ENCODE measurements at places on chromosomes 1 and 21.
A peak's percentile ranks its signal among the peaks of the same experiment; 100 is the strongest.

DNA sequence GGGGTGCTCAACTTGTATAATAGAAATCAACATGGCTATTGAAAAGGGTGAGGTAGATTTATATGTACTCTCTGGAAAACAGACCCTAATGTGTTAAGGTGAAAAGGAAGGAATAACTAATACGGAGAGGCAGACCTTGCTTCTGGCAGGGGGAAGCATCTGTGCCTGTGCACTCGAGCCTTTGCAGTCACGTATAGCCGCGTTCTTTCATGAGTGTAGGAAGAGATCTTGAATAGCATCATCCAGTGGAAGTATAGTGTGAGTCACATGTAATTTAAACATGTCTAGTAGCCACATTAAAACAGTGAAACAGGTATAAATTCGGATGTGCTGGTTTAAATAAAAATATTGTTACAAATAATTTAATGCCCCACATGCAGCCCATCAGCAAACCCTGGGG is 3.0 kb downstream of the A3GALT2 start:
- DNase-seq: no peak

GRCh38 chr1:228938537-228938901 is 203.2 kb downstream of the RHOU start:
- DNase-seq: no peak

- DNase-seq: no peak
Measured at GRCh38 chr1:1756661-1757421, 21.4 kb downstream of the NADK start.

DNA sequence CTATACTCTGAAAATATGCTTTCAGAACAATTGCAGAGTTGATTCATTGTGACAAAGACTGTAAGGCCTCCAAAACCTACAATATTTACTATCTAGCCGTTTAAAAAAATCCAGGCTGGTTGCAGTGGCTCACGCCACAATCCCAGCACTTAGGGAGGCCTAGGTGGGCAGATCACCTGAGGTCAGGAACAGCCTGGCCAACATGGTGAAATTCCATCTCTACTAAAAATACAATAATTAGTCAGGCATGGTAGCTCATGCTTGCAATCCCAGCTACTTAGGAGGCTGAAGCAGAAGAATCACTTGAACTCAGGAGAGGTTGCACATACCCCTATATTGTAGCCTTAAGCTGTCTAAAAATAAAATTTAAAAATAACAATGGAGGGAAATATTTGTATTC is 5.3 kb upstream of the TFF2 start:
- no peak for DNase-seq

GRCh38 chr1:62826901-62827300 is 43.0 kb downstream of the ATG4C start:
- DNase-seq: no peak

GRCh38 chr1:67682659-67683197 is 2.3 kb upstream of the GADD45A start:
- no peak for DNase-seq

DNA sequence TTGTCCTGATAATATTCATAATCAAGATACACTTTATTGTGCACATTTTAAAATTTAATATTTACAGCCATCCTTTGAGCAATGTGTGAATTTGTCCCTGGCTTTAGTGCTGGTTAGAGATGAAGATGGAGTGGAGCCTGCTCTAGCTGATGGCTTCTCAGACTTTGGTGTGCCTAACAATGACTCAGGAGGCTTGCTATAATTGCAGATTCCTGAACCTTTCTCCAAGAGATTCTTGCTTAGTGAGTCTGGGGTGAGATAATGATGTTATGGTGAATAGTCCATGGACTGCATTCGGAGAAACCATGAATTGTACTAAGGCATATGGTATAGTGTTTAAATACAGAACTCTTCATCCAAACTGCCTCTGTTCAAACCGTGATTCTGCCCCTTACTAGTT is 307.1 kb downstream of the PAPPA2 start:
- DNase-seq: no peak

DNA sequence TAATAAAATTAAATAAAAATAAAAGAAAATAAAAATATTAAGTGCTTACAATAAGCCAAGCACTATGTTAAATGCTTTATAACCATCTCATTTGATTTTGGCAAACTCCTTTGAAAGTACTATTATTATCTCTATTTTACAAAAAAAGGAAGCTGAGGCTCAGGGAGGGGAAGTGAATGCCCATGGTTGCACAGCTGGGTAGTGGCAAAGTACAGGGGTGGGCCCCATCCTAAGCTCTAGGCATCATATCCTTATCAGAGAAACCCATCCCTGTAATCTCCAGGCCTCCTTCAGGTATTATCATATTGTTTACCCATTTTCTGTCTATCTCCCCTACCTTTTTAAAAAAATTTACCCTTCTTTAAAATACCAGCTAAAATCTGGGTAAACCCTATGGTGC is 2.3 kb upstream of the MED18 start:
- DNase-seq: no peak

DNA sequence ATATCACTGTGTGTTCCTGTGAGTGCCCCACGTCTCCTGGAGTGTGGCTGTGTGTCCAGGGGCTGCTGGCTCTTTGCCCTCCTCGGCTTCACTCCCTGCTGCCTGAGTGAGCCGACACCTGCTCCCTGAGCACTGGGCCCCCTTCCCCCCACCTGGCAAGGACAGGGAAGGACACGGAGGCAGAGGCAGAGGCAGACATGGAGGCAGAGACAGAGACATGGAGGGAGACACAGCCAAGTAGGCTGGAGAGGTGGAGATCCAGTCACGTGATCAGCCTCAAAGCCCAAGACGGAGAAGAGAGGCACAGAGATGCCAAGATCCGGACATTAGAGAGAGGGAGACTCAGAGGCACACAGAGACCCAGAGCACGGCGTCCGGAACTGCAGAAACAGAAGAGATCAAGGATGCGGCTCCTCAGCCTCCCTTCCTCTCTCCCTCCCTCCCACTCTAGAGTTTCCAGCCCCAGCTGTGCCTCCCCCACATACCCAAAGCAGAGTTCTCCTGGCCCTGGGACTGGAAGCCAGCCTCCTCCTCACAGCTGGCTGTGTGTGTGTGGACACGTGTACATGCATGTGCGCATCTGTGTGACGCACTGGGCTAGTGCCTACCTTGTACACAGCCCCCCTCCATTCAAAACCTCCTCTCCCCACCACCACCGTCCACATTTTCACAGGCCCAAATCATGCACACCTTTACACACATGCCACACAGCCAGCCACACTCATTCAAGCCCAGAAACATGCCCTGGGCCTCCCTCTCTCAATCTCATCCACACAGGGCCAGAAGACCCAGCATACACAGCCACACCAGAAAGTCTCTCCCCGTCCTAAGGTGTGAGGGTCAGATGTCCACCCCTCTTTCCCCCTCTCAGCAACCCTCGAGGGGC is 39.1 kb upstream of the WASF2 start:
- no peak for DNase-seq

DNA sequence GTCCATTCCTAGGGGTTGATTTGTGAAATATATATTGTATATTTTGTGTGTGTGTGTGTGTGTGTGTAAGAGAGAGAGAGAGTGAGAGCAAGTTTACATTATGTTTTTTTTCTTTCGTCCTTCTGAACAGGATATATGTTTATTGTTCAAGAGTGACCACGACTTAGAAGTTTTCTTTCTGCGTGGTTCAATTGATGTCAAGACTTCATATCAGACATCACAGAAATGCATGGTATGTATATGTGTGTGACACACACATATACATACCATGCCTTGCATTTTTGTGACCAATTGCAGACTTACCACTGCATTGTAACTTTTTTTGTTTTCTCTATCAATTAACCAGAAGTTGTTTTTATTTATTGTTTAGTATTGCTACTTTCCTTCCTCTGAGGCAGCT is 2.5 kb downstream of the RASAL2 start:
- no peak for DNase-seq

- DNase-seq: no peak
Measured at GRCh38 chr1:109269981-109270622, 12.8 kb downstream of the PSRC1 start.

DNA sequence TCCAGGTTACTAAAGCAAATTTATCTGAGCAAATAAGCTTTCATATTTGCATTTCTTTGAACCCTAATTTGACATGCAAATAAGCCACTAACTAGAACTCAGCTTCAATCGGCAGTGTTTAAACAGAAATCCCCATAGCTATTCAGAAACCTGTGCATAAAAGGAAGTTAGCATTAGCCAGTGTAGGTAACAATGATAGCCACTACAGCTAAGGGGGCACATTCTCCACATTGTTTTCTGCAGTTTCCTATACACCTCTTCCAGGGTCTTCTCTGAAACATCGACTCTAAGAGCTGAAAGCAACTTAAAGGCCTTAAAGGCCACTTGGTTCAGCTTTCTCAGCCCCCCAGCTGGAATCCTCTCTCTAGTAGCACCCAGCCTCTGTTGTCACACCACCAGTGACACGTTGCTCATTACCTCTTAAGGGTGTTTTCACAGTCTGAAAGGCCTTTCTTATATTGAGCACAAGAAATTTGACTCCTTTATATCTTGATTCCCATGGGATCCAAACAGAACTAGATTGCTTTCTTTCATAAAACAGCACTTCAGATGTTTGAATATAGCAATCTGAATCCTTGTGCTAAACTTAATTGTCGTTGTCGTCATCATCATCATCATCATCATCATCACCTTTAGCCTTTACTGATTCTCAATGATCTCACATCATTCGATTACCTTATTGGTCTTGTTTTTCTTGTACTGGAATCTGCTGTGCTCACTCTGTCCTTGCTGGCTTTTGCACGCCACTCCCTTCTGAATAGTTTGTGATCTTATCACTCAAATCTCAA is 93.9 kb upstream of the DAB1 start:
- no peak for DNase-seq

- no peak for DNase-seq
Measured at GRCh38 chr1:107840725-107841124, 124.3 kb downstream of the VAV3 start.

DNA sequence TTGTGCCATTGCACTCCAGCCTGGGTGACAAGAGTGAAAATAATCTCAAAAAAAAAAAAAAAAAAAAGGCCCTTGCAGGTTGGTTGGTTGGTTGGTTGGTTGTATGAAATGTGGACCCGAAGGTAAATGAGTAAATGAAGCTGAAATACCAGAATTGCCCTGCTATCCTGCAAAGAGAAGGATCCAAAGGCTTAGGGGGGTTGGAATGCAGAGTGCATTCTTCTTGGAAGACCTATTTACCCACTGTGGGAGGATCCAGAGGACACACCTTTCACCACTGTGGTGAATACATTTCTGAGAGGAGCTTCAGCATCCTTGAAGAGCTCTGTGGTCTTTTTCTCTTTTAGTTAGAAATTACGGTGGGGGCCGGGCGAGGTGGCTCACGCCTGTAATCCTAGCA is 28.7 kb upstream of the EIF4G3 start:
- DNase-seq: no peak

- no peak for DNase-seq
Measured at GRCh38 chr1:55702064-55702463, 486.9 kb upstream of the USP24 start.

- DNase-seq: no peak
Measured at GRCh38 chr1:118992237-118992825, 4.2 kb upstream of the TBX15 start.

- DNase-seq: no peak
Measured at GRCh38 chr1:76919085-76919484, 51.8 kb downstream of the ST6GALNAC5 start.

DNA sequence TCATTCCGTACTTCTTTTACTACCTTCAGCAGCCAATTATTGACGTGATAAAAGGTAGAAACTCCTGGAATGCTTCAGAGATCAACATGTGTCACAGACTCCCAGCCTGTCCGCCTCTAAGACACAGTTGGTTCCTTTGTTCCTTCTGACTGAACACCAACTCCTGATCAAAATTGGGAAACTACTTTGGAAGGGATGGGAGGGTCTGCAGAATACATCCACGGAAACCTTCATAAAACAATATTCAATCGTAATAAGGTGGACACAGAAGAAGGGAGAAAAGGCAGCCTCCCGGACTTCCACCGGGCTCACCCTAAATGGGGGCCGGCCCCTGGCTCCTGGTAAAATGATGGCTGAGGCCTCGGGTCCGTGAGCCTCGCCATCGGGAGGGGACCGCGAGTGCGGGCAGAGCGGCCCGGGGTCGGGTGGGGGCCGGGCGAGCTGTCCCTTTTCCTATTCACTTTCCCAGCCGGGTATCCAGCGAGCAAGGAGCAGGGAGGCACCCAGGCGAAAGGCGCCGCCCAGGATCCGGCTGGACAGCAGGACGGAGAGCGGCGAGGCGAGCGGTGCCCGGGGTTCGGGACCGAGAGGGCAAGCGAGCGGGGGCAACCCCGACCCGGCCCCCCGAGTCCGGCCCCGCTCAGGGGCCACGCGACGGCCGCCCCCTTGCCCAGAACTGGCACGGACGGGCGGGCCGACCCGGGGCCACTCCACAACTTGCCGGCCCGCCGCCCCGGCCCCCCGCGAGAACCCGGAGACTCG is 805 bp downstream of the NRIP1 start:
- DNase-seq: peak; percentile 37

GRCh38 chr21:45336870-45337269 is 49.2 kb upstream of the POFUT2 start:
- DNase-seq: no peak

- no peak for DNase-seq
Measured at GRCh38 chr1:167564612-167565270, 11.2 kb upstream of the CREG1 start.

GRCh38 chr1:156676820-156677615 is at the start of gene NES:
Gene NES (minus strand): TSS chr1:156677407. CDS start chr1:156677264, 143 bp downstream.
- DNase-seq: peak; percentile 81

DNA sequence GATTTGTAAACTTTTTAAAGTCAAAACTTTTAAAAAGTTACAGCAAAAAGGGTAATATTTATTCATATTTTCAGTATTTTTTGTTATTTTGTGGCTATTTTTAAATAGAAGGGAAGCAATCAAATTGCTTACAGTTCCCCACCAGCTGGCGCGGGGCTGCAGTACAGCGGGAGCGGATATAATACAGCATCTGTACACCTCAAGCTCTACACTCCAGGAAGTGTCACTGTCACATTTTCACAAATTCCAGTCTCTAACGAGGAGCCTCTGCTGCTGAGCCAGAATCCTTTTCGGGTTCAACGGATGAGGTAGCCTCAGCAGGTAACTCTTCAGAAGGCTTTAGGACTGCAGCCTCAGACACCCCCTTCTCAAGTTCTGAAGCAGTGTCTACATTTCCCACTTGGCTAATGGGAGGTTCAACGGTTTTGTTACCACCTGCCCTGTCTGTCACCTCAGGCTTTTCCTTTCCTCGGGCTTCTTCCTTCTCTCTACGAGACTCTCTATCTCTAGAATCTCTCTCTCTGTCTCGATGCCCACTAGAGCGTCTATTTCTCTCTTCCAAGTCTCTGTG is 11.7 kb downstream of the SOD1 start:
- no peak for DNase-seq

- no peak for DNase-seq
Measured at GRCh38 chr1:84403347-84403746, 5.1 kb downstream of the DNASE2B start.

- DNase-seq: no peak
Measured at GRCh38 chr1:178867670-178868069, 3.2 kb downstream of the ANGPTL1 start.

- no peak for DNase-seq
Measured at GRCh38 chr1:155970531-155971167, 7.7 kb downstream of the ARHGEF2 start.

GRCh38 chr21:43908167-43908566 is 43.1 kb downstream of the AGPAT3 start:
- no peak for DNase-seq

GRCh38 chr21:22544747-22545146 is 1546.5 kb downstream of the NCAM2 start:
- no peak for DNase-seq

- no peak for DNase-seq
Measured at GRCh38 chr1:109501644-109502363, 7.7 kb downstream of the AMIGO1 start.
